Stimulated activated CD8-positive, alpha-beta memory T cell treated with anti-CD3 and anti-CD28 coated beads, Interleukin-4, amount 100 ng/mL, for 1 hour (primary cell): ENCODE measurements at places on chromosomes 1 and 21.

DNA sequence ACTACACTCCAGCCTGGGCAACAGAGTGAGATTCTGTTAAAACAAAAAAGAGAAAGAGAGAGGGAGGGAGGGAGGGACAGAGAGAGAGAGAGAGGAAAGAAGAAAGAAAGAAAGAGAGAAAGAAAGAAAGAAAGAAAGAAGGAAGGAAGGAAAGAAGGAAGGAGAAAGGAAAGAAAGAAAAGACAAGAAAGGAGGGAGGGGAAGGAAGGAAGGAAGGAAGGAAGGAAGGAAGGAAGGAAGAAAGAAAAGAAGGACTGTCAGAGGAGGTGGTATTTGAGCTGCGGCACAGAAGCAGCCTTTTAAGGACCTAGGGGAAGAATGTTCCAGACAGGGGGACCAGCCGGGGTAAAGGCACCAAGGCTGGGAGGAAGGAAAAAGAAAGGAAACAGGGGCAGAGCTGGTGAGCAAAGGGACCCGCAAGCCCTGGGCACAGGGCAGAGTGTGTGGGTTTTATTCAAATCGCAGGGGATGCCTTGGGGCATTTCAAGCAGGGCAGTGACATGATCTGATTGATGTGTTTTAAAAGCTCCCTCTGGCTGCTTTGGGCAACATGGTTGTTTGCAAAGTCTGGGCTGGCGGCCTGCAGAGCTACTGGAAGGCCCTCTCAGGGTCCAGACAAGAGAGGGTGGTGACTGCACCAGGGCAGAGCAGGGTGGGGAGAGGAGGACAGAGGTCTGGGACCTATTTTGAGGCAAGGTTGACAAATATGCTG is 176.9 kb upstream of the VAMP3 start:
- DNase-seq, result no peak

- no peak for DNase-seq
Measured at GRCh38 chr1:115261496-115261895, 76.6 kb downstream of the NGF start.

- DNase-seq, result no peak
Measured at GRCh38 chr1:100250264-100250663, 630 bp upstream of the DBT start.

GRCh38 chr1:27445177-27445936 is 44.6 kb downstream of the WASF2 start:
- DNase-seq, result no peak

- no peak for DNase-seq
Measured at GRCh38 chr1:9877962-9878361, 32.1 kb downstream of the CTNNBIP1 start.

DNA sequence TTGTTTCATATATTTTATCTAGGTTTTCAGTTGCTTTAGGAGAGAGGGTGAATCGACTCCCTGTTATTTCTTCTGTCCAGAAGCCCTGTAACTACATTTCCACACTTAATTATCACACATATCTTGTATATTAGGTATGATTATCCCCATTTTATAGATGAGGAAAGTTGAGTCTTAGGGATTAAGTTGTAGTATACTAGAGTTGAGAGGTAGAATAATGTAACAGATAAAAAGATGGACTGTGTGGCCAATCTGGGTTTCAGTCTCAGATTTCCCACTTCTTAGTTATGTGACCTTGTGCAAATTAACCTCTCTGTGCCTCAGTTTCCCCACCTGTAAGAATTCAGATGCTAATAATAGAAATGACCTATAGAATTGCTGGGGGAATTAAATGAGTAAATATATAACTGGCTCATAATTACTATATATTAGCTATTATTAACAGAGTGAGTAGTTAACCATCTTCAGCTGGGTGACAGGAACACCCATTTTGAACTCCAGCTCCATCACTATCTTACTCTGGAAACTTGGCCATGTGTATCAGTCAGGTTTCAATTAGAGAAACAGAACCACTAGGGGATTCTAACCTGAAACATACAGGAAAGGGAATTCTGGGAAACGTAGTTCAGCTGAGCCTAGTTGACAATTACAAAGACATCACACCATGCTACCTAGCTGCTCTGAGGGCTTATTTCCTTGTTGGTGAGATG is 20.4 kb upstream of the FOXO6 start:
- DNase-seq, result no peak

DNA sequence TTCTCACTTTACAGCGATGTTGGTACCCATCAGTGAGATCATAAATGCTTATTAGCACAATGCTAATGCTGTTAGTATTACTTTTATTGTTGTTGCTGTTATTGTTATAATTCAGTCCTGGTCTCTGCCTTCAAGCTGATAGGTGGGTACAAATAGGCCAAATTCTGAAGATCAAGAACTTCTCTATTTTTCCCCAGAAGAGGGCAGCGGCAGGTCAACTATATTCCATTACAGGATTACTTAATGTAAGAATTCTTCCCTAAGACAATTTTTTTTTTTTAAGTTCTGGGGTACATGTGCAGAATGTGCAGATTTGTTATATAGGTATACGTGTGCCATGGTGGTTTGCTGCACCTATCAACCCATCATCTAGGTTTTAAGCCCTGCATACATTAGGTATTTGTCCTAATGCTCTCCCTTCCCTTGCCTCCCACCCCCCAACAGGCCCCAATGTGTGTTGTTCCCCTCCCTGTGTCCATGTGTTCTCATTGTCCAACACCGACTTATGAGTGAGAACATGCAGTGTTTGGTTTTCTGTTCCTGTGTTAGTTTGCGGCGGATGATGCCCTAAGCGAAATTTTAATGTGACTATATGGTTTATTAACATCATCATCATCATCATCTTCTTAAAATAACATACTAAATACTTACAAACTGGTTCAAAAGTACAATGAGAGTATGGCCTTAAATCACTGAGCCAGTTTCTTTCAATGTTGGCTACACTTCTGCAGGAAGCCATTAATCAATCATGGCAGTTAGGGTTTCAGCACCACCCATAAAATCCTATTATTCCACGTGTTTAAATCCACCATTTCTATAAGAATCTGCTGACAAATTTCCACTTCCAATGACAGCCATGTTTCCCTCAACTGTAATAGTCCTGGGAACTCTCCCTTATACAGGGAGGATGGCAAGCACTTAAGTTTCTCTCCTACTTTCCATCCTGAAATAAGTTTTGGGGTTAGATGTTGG is 19.2 kb downstream of the SLC19A2 start:
- no peak for DNase-seq
